Skeletal muscle cell (primary cell): ENCODE measurements at places on chromosomes 2 and 18.
A peak's percentile ranks its signal among the peaks of the same experiment; 100 is the strongest.

DNA sequence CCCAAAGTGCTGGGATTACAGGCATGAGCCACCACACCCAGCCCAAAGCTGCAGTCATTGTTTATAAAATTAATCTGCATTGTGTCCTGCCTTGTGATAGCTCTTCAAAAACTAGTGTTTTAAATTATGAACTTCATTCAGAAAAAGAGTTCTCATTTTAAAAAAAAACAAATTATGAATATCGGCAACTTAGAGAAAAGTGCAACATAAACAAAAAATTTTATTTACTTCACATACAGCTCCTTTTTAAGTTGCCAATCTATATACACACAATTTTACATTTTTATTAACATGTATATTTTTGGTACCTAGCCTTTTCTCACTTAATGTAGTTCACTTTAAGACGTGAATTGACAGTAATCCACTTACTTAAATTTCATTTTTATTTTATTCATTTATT is 46.9 kb downstream of the GEMIN6 start:
- DNase-seq = no peak

DNA sequence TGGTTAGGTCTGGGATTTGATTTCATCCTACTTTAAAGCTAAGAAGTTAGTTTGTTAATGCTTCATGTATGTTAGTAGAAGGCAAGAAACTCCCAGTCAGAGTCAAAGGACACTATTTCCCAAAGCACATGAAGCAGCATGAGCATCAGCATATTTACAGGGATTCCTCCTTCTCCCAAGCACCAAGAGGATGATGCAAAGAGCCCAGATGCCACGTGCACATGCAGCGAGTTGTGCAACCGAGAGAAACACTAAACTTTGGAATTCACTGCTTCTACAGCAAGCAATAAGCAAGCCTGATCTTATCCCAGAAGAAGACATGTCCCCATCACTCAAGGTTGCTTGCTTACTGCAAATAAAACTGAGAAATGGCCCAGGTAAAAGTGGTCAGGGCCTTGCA is 32.5 kb downstream of the CPO start:
- peak; percentile 76 for DNase-seq

- peak; percentile 54 for DNase-seq
These were observed 2.5 kb upstream of the MAT2A start for GRCh38 chr2:85536479-85536878.

- peak; percentile 96 for DNase-seq
These were observed 12.8 kb downstream of the TFPI start for GRCh38 chr2:187541086-187542085.

- DNase-seq = no peak
These were observed 156.8 kb downstream of the CELF4 start for GRCh38 chr18:37408676-37409265.

GRCh38 chr2:88831071-88831791 is 139.8 kb downstream of the RPIA start:
- DNase-seq = no peak

GRCh38 chr2:148102641-148103040 is 81.8 kb downstream of the MBD5 start:
- DNase-seq = no peak

DNA sequence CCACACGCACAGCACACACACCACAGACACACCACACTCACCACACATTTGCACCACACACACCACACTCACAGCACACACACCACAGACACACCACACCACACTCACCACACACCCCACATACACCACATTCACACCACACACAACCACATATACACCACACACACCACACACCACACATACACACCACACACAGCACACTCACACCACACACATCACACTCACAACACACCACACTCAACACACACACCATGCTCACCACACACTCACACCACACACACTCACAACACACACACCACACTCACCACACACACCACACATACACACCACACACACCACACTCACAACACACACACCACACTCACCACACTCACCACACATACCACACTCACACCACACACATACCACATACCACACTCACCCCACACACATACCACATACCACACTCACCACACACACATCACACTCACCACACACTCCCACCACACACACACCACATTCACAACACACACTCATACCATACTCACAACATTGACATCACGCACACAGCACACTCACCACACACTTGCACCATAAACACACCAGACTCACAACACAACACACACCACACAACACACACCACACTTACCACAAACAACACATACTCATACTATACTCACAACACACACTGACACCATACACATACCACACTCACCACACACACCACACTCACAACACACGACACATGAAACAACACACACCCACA is 60.0 kb downstream of the SDC1 start:
- DNase-seq = no peak

GRCh38 chr2:229889023-229889422 is 32.8 kb downstream of the TRIP12 start:
- no peak for DNase-seq

GRCh38 chr2:27804146-27804545 is 32.6 kb downstream of the MRPL33 start:
- no peak for DNase-seq

DNA sequence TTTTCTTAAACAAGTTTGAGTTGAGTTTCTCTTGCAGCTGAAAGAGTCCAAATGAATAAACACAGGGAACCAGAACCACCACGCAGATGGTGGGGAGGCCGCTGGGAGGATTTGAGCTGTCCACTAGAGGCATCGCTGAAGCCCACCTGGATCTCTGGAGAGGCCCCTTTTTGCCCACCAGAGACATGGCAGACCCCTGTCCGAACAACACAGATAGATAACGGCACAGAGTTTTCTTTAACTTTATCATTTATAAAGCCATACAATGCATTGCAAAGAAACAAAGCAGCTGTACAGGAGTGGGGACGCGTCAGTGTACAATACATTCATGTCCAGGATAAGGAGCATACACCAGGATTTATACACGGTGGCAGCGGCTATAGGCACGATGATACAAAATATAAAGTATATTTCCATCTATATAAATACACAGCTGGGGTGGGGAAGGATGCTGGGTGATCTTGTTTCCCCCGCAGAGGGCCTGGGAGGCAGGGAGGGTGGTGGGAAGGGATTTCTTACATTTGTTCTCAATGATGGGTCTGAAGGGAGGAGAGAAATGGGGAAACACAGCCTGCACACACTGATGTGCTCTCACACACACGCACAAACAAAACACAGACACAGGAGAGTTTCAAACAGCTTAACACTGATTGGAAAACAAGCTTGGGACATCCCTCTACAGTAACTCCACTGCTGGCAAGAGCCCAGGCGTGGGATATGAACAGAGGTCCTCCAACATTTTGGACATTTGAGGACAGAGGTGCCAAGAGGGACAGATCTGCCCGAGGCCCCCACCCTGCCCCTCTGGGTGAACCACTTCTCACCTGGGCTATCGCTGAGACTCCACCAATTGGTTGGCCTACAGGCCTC is 203.0 kb downstream of the TNS1 start:
- DNase-seq = no peak

- no peak for DNase-seq
These were observed 40.0 kb downstream of the ETAA1 start for GRCh38 chr2:67437114-67437513.

DNA sequence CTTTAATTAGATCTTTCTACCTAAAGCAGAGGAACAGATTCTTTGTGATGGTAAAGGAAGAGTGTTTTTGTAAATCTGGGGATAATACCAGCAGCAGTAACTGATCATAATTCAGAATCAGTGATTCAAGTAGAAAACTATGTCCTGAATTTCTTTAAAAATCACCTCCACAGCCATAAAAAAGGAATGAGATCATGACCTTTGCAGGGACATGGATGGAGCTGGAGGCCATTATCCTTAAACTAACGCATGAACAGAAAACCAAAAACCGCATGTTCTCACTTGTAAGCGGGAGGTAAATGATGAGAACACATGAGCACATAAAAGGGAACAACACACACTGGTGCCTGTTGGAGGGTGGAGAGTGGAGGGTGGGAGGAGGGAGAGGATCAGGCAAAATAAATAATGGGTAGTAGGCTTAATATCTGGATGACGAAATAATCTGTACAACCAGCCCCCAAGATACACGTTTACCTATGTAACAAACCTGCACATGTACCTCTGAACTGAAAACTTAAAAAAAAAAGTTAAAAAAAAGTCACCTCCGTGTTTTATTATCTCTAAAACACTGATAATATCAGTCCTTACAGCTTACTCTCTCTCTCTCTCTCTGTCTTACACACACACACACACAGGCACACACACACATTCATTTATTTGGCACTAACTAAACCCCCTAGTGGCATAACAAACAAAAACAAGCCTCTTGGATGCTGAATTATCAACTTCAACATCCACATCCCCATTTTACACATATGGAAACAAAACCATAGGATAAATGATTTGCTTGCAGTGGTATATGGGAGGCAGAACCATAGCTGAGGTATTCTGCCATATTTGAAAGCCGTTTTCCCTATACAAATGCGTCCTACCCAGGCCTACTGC is 1.4 kb downstream of the TM4SF20 start:
- no peak for DNase-seq

GRCh38 chr18:59343926-59344325 is 15.1 kb downstream of the LMAN1 start:
- DNase-seq = no peak

DNA sequence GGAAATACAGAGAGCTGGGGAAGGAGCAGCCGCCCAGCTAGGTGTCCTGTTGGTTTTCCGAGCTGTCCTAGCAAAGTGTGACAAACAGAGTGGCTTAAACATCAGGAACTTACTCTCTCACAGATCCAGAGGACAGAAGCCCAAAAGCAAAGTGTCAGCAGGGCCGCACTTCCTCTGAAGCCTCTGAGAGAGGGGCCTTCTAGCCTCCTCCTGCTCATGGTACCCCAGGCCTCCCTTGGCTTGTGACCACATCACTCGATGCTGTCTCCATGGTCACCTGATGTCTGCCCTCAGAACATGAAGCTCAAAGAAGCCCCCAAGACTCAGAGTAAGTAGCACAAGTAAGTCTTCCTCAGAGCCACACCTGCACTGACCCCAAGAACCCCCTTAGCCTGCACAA is 650.5 kb upstream of the ID2 start:
- no peak for DNase-seq

GRCh38 chr2:167689444-167689843 is 558.0 kb downstream of the STK39 start:
- no peak for DNase-seq

GRCh38 chr2:239035361-239035814 is 187.5 kb downstream of the TWIST2 start:
- no peak for DNase-seq

DNA sequence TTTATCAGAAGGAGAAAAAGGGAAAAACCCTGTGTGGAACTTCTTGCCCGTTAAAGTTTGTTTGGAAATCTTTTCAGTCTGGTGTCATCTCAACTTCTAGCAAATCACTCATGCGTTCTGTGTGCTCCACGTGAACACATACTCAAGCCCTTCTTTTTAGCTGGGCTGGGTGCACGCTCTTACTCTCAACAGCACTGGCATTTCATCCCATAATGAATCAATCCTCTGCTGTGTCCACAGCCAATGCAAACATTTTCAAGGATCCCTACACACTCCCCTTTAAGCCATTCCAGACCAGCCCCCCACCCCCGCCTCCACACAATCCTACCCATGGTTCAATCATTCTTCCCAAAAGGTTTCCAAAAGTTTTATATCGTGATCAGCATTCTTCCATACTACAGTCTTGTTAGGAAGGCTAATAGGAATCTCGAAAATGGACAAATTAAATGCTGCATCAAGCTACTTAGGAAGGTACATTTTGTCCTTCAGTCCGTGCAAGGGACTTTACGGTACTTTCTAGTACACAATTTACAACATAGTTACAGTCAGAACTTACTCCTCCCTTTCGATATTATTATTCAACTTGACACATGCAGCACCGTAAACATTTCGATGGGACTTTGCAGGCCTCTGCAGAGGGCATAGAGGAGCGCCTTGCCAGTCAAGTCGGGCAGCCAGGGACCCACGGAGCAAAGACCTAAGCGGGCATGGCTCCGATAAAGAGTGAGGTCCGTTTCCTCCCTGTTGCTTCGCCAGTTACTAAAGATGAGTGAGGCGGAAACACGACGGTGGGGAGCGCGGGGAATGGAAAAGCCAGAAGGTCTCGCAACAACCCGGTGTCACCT is 1.4 kb downstream of the PTGR3 start:
- DNase-seq = no peak

GRCh38 chr2:177399376-177399775 is 6.8 kb downstream of the AGPS start:
- no peak for DNase-seq

GRCh38 chr18:60732143-60732542 is 359.6 kb upstream of the MC4R start:
- DNase-seq = no peak

DNA sequence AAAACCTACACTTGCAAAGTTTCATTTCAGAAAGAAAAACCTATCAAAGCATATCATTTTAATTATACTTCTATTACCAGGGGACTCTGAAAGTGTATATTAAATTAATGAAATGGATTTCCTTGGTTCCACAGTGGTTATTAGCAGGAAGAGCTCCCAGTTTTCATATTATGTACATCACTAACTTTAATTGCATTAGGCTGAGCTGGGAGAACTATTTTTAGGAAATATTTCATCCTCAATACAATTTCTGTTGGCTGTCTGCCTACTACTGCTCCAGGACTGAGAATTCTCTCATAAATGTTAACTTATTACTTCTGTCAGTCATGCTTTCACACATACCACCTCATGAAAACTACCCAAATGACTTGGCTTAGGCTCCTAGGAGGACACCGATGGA is 301.4 kb downstream of the CMPK2 start:
- no peak for DNase-seq

DNA sequence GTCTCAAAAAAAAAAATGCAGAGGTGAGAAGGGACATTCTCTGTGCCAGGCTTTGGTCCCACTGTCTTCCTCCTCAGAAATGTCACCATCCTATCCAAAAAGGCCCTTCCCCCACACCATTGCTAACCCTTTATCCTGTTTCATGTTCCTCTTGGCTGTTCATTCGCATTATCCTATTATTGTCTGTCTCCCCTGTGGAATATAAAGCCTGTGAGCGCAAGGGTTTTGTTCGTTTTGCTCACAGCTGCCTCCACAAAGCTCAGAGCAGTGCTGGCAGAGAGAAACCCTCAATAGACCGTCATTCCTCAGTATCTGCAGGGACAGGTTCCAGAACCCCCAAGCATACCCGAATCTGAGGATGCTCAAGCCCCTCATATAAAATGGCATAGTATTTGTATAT is 91.8 kb downstream of the LOXHD1 start:
- no peak for DNase-seq

- DNase-seq = no peak
These were observed 47.3 kb upstream of the ODC1 start for GRCh38 chr2:10495311-10495987.

GRCh38 chr2:10071595-10071994 is 8.6 kb downstream of the CYS1 start:
- DNase-seq = no peak
